Stimulated activated CD4-positive, alpha-beta T cell treated with anti-CD3 and anti-CD28 coated beads, Interleukin-1b, Interleukin-23, amount 100 ng/mL, for 4 hours (primary cell): ENCODE measurements at places on chromosomes 2 and 18.

GRCh38 chr2:127887776-127888130, 2.0 kb upstream of the AMMECR1L start:
- DNase-seq: no peak

DNA sequence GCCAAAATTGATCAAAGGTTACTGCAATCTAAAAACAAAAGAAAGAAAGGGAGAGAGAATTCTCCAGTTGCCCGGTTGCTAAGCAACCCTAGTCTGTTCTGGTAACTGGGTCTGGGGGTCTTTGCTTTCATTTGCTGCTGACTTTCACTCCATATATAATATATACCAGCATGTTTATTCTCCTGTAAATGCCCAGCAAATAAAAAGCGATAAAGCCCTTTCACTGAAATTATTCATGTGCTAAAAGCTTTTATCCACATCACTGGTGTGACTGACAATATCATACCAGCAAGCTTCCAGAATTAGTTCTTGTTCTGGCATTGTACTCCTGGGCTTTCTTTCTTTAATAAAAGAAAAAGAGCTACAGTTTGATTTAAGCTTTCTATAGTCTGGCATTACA, 75.5 kb upstream of the ST8SIA3 start:
- DNase-seq: no peak

GRCh38 chr2:72731116-72731515, 94.7 kb downstream of the EXOC6B start:
- DNase-seq: no peak

DNA sequence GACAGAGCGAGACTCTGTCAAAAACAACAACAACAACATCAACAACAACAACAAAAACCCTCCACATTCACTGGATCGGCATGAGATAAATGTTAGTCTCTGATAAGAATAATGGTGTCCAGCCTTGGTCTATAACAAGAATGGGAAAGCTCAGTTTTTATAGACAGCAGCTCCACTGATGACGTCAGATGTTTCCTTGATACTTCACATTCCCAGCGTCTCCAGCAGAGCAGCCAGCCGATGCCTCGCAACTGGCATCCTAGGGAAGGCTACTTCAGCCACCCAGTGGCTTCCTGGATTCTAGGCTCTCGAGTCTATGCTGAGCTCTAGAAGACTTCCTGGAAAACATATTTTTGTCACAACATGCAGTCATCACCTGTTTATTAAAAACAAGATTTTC, 271.4 kb upstream of the SMIM21 start:
- DNase-seq: no peak

DNA sequence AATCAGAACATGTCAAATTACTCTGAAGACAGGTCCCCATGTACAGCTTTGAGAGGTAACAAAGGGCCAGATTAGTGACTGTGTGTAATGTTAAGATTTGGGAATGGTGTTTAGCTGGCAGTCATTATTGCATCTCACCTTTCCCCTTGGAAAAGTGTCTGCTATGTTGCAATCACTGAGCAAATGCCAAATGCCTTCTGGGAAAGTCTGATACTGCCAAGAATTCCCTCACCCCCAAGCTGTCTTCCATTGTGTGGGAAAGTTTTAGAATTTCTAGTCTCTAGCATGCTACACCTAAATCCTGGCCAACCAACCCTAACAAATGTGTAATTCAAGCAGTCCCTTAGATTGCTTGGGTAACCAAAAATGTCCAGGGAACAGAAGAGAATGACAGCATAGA, 13.6 kb upstream of the PELI1 start:
- DNase-seq: no peak

GRCh38 chr2:163812926-163813520, 77.2 kb upstream of the FIGN start:
- DNase-seq: no peak

DNA sequence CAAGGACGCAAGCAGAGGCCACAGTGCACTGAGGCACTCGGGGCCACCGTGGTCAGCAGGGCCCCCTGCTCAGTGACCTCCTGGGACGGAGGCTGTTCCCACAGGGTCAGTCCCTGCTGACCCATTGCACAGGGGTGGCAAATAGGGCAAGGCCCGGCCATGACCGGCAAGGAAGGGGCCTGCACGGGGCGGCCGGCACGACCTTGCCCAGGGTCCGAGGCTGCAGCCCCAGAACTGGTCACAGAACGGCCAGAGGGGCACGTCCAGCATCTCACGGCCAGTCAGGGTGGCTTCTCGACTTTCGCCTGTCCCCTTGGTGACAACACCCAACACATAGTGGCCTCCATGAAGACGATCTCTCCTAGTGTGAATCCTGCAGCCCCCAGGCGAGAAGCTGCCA, 27.6 kb upstream of the OTOS start:
- DNase-seq: no peak

DNA sequence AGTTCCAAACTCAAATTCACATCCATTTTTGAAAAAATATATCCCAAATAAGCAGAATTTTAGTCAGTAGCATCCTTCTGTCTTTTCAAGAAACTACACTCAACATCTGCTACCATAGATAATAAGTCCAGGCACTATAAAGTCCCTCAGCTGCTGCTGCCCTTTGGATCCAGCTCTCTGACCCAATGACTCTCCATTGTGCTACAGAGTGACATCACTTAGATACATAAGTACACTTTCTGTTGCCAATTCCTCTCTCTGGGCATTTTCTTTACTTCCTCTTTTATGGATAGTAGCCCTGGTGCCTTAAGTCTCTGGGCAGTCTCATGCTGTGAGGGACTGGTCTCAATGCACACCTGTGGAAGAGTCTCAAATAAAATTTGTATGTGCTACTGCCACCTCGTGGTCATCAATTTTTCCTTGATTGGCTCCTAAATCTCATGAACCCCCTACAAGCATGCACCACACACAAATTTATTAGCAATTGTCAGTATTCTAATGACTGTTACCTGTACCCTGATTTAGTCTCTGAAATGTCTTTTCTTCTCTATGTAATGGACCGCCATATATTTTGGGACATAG, 219.2 kb downstream of the LRP1B start:
- no peak for DNase-seq

DNA sequence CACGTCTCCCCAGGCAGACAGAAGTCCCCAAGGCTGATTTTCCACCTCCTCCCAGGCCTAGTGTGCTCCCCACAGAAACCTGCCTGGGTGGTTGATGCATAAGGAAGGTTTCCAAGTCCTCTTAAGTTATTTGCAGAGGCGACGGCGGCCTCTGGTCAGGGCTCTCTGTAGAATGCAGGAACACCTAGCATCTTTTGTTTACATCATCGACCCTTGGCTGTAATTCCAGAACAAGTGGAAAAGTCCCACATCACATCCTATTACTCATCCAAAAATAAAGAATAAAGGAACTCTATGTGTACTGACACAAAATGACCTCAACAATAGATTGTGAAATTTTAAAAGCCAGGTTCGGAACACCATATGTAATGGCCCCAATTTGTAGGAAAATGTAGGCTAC, 211.1 kb downstream of the ALPK2 start:
- DNase-seq: no peak

GRCh38 chr2:45241061-45241561, 231.9 kb upstream of the SIX2 start:
- DNase-seq: no peak

- DNase-seq: no peak
These were observed 41.1 kb downstream of the LDLRAD4 start for GRCh38 chr18:13259701-13260100.

GRCh38 chr18:77164026-77164425, 31.4 kb upstream of the MBP start:
- DNase-seq: no peak

- no peak for DNase-seq
These were observed 10.3 kb downstream of the CYP1B1 start for GRCh38 chr2:38065502-38066135.

DNA sequence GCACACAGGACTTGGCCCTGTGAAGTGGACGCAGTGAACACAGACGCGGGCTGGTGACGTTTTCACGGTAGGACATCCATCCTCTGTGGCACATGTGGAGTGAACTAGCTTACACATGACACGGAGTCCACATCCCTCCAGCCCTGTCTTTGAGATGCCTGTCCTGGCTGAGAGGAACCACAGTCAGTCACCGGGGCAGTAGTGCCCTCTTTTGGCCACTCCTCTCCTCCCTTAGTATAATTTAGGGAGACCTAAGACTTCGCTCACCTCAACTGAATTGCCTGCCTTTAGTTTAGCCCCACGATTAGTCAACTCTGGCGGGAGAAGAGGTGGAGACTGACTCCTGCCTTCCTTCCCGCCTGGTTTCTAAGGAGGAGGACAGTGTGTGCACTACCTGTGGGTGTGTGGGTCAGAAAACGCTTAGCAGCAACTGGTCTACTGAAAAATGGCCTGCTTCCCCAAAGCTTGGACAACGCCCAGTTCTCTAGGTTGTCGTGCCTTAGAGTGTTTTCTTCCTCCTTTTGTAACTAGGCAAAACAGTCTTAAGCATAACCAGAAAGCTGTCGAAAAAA, 70.6 kb downstream of the MBP start:
- no peak for DNase-seq

DNA sequence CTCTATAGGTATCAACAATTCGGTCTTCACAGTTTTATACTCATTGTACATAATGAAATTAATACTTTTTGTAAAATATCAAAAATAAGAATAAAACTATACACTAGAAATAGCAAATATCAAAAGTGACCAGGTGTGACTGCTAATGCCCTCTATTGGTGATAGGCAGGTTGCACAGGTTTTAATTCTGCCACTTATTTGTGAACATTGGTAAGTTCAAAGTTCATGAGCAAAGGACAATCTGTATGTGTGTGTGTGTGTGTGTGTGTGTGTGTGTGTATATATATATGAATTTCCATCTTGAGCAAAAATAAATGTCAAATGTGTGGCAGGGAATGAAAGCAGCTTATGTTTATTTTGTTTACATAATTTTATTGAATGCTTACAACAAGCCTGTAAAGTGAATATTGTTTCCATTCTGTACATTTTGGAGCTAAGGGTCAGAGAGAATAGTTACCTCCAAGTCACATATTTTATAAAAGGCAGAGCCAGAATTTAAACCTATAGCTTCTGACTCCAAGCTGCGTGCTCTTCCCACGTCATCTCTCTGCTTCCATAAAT, 537.4 kb downstream of the CPS1 start:
- DNase-seq: no peak

GRCh38 chr18:48440924-48441323, 31.7 kb upstream of the ZBTB7C start:
- no peak for DNase-seq

GRCh38 chr2:145729993-145730770, 1210.3 kb upstream of the ZEB2 start:
- DNase-seq: no peak

GRCh38 chr2:45102579-45103117, 93.4 kb upstream of the SIX2 start:
- DNase-seq: no peak

- peak; percentile 5 for DNase-seq
These were observed 558 bp downstream of the DNAJC10 start for GRCh38 chr2:182716650-182716979.

DNA sequence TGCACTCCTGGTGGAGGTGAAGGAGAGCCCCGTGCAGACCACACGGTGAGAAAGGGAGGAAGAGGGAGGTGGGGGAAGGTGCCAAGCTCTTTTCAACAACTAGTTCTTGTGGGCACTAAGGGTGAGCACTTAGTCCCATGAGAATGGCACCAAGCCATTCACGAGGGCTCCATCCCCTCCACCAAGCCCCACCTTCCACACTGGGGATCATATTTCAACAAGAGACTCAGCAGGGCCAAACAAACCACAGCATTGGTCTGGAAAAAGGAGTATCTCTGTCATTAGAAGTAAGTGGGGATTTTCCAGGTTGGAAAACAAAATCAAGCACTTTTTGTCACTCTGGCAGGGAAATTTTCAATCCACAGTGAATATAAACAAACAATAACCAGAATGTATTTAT, 38.4 kb downstream of the ZAP70 start:
- DNase-seq: no peak

GRCh38 chr2:161913865-161914264, 160.2 kb downstream of the DPP4 start:
- no peak for DNase-seq

DNA sequence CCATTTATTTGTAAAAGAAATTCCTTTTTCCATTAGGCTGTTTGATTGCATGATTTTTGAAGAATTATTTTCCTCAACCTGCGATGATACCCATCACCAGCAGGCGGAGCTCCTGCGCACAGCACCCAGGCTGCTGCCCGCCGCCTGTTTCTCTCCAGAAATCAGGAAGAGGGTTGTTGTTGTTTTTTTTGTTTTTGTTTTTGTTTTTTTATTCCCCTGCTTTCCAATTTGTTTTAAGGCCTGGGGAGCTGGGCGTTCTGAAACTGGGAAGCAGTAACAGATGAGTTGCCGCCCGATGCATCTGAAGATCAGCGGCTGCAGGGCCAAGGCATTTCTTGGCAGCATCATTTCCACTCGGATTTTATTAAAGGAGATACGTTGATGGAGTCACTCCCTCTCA, 132.1 kb downstream of the MBP start:
- peak; percentile 42 for DNase-seq

GRCh38 chr2:118470297-118470696, 377.2 kb downstream of the EN1 start:
- DNase-seq: no peak

- DNase-seq: no peak
These were observed 138.8 kb upstream of the CTAGE1 start for GRCh38 chr18:22556222-22557167.

- no peak for DNase-seq
These were observed 61.6 kb downstream of the MFSD6 start for GRCh38 chr2:190469771-190470170.

- DNase-seq: no peak
These were observed 389.7 kb downstream of the TXNL1 start for GRCh38 chr18:56248610-56249235.
